ENCODE measurements at places on chromosomes 2 and 18.

DNA sequence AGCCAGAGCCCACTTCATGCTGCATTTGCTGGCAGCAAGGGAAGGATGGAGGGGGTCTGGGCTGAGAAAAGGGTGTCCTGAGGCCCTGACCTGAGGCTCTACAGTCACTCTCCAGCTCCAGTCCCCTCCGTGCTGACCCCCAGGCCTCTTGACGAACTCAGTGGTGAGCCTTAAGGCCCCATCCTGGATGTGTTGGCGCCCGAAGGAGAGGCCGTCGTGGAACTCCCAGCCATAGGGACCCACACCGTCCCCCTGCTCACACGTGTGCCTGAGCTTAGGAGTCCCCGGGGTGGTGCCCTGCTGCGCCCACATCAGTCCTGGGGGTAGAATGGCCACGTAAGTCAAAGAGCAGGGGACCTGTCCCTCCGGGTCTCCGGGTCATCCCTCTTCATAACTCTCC, 776 bp downstream of the MOGS start:
- no peak for DNase-seq

- DNase-seq = no peak
Observed at GRCh38 chr2:101698014-101698843, 722 bp downstream of the MAP4K4 start.

GRCh38 chr2:214730800-214731407, 78.6 kb downstream of the BARD1 start:
- no peak for DNase-seq

GRCh38 chr2:218432676-218433365, 13.9 kb downstream of the VIL1 start:
- no peak for DNase-seq

Measured in CD4-positive, alpha-beta T cell treated with Interleukin-6 at 100 ng/mL for 8 hours (primary cell).